ENCODE measurements at places on chromosomes 3 and 15.

- DNase-seq, result no peak
Measured at GRCh38 chr15:95457520-95457919, 873.0 kb upstream of the NR2F2 start.

DNA sequence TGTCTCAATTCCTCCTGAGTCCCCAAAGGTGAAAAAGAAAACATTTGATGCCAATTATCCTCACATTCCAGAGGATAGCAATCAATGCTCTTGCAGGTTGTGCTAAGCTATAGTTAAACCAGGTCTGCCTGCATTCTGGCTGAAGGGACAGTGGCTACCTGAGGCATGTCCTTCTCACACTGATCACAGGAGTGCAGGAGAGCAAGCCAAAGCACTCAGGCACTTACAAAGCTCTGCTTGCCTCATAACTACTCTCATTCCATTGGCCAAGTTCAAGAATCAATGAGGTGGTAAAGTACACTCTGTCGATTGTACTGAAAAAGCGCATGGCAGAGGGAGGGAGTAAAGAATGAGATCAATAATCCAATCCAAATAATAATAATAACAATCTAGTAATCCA is 342.0 kb upstream of the PPP2R3A start:
- DNase-seq, result no peak

DNA sequence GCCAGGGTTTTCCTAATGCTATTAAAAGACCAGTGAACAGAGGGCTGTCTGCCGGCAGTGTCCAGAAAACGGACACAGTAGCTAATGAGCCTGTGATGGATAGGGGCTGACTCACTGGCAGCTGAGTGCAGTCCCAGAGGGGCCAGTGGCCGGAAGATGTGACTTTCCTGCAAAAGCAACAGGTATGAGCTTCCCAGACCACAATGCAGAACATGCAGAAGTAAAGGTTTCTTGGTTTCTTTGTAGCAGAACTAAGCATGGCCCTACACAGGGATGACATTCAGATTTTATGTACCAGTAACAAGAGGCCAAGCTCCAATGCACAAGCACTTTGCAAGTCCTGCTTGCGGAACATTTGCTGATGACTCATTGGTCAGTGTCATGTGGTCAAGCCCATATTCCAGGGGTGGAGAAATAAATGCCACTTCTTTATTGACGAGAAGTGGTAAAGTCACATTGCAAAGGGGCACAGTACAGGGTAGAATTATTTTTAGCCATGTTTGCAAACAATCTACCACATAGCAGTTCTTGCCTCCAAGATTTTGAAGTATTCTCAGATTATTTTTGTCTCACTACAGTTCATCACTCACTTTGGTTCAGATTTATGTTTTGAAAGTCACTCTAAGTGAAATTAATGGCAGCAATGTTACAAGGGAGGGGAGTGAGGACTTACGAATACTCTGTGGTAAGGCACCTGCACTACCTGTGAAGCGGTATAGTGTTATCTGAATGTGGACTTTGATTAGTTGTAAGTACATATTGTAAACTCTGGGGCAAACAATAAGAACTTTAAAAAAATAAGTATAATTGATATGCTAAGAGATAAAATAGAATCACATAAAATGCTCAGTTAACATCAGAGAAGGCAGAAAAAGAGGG is 263.3 kb downstream of the ABHD5 start:
- no peak for DNase-seq

DNA sequence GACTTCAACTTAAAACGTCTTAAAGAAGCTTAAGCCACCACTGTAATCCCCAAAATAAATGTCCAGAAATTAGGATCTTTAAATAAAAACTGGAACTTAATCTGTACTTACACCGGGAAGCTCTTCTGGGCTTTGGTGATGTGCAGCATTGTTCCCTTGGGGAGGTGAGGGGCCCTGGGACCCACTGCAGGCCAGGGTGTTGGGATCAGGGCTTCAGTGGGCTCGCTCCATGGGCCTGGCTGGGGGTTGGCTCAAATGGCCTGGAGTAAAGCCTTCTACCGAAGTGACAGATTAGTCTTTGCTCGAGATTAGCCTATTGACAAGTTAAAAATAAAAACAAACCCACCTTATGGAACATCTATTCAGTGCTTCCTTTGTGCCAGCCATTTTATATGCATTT is 6.1 kb upstream of the RNU6-1 start:
- DNase-seq, result no peak

GRCh38 chr3:98406034-98406433 is 15.6 kb downstream of the OR5K3 start:
- DNase-seq, result no peak

GRCh38 chr3:143648708-143649107 is 199.6 kb downstream of the SLC9A9 start:
- DNase-seq, result no peak

DNA sequence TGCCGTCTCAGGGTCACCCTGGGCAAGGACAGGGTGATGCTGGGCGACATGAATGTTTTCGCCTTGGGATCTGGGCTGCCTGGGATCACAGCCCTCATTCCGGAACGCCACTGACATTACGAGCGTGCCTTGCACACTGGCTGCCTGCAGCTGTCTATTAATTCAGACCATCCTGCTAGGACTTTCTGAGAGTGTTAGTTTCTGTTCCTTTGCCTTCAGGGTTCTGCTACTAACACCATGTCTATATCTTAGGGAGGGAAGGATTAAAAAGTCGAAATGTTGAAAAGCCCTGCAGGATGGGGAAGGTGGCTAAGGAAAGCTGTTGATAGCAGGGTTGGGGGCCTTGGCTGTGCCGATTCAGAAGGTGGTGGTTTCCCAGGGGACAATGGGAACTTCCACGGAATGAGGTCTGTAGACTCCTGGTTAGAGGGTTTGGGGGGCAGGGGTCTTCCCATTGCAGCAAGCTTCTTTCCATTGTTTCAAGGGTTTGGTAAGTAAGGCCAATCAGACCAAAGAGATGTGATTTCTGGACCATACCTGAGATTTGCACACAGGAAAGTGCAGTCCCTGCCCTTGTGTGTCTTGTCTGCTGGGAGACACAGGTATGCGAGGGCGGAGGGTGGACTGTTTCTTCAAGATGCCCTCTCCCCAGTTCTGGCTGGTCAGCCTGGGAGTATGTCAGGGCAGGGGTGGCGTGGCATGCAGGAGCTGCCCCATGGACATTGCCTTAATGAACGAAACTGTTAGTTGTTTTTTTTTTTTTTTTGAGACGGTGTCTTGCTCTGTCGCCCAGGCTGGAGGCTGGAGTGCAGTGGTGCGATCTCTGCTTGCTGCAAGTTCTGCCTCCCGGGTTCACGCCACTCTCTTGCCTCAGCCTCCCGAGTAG is 50.9 kb downstream of the RGMA start:
- DNase-seq, result peak; percentile 38

- no peak for DNase-seq
Measured at GRCh38 chr3:59425942-59426341, 376.1 kb upstream of the CFAP20DC start.

DNA sequence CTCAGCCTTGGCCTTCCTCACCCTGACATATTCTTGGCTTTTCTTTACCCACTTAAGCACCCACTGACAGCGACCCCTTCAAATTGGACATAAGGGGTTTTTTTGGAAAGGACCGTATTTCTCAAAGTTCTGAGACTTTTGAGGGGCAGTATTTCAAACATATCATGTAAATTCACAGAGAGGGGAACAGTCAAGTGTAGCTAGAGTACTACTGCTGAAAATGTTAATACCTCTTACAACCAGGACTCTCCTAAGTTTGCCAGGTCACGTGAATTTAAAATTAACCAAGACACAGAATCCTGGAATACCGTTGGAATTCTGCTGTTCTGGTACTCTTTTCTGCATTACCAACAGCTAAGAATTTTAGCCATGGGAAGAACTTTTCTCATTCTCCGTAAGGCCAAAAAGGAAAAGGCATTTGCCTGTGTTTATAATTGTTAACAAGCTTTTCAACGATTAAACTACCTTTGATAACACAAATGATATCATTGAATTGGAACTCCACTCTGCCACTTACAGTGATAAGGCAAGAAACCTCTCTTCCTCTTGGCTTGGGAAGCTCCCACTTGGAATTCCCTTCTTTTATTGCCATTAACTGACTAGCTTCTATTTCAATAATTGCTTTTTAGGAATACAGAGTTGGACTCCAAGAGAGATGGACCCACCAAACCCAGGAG is 597 bp upstream of the GBE1 start:
- DNase-seq, result no peak

DNA sequence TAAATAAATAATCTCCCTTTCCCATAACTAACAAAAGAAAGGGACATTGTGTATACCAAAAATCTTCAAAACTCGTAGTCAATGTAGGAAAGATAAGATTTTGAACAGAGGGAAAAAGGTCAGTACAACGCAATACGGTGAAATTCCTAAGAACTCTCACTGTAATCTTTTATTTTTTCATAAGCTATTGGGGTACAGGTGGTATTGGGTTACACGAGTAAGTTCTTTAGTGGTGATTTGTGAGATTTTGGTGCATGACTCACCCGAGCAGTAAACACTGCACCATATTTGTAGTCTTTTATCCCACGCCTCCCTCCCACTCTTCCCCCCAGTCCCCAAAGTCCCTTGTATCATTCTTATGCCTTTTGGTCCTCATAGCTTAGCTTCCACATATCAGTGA is 718.0 kb downstream of the TBL1XR1 start:
- DNase-seq, result no peak

GRCh38 chr3:197024881-197025735 is 4.5 kb downstream of the MELTF start:
- DNase-seq, result no peak

GRCh38 chr3:39065197-39065596 is 13.4 kb downstream of the WDR48 start:
- no peak for DNase-seq

DNA sequence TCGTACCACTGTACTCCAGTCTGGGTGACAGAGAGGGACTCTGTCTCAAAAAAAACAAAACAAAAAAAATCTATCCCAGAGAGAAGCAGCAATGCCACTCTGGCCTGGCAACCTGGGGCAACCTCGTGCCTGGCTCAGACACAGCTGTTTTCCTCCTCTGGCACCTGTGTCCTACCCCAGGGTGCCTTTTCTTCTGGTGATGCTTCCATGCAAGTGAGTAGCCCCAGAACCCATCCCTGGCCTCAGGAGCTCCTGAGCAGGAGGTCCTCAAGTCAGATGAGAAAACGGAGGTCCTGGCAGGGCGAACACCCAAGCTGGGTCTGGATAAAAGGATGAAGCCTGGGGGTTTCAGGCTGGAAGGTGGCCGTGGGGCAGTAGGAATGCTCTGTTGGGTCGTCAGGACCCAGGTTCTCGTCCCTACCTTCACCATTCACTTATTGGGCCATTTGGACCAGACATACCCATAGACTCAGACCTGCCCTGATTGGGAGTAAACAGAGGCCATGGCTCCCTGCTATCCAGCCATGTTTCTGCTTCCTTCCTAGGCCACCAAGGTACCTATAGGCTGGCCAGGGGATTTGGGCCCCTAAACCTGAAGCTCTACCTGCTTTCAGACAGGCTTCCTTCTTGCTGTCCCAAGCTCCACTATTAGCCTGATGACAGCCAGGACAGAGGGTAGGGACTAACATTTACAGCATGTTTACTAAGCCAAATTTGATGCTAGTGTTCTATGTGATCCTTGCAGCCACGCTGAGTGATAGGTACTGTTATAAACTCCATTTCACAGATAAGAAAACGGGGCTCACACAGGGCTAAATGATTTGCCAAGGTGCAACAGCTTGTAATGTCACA is 102.2 kb downstream of the DAPK2 start:
- no peak for DNase-seq

DNA sequence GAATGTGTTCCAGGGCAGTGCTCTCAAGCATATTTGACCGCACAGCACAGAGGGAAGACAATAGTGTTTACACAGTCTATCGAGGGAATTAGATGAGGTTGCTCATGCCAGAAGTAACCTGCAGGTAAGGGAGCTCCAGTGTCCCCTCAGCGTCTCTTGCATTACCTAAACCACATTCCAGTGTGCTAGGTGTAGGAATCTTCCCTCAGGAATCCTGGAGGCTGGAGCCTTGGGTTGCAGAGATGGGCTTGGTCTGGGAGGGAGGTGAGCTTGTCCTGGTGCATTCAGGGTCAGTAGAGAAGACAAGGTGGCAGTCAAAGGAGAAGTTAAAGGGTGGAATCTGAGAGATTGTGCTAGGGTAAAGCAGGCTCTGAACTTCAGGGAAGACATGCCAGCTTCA is 56.3 kb downstream of the SOX14 start:
- no peak for DNase-seq

DNA sequence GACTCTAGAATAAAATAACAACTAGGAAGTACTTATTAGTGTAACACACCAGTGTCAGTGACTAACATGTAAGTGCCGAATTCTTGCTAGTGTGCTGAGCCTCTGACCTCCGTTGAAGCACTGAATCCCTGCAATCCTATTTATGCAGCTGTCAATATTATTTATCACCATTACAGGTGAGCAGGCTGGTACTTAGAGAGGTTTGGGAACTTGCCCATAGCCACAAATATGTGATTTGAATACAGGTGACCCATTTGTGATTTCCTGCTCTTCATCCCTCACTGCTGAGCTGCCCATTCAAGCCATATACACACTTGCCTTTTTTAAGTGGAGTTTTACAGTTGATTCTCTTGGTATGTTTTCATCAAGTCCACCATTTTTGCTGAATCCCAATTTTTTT is 12.2 kb downstream of the EIF4E3 start:
- DNase-seq, result no peak

DNA sequence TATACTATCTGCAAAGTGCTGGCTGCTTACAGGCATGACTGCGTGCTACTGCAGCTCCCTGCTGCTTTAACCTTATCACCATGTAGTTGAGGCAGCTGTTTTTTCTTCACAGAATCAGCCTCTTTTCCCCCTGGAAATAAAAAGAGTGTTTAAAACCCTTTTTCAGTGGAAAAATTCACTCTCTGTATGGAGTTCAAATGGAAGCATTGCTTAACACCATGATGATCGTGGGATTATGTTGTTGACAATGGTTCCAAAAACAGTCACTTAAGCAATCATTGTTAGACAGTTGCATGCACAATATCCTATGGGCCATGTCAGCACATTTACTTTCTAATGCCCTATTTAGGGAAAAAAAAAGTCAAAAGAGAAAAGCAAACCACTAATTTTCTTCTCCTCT is 536.4 kb downstream of the UNC13C start:
- DNase-seq, result no peak

DNA sequence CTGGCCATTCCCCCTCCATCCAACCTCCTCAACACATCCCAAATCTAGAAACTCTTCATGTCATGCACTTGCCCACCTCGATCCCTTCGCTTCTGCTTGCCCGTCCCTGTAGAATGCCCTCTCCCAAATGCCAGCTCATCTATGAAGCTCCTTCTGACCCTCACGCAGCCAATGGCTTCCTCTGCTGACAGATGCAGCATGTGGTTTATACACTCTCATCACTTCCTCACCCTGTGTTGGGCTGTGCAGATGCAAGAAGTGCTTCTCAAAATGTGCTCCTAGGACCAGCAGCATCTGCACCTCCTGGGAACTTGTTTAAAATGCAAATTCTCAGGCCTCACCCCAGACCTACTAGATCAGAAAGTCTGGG is 51.7 kb downstream of the SEMA5B start:
- DNase-seq, result no peak

GRCh38 chr15:72033711-72034110 is 84.2 kb downstream of the MYO9A start:
- no peak for DNase-seq

- DNase-seq, result no peak
Measured at GRCh38 chr15:75109021-75109735, 85.8 kb downstream of the PPCDC start.

- no peak for DNase-seq
Measured at GRCh38 chr3:61300006-61300380, 48.7 kb upstream of the FHIT start.

GRCh38 chr3:71722693-71723092 is 2.5 kb downstream of the EIF4E3 start:
- DNase-seq, result no peak

- no peak for DNase-seq
Measured at GRCh38 chr15:28190391-28191174, 91.5 kb upstream of the OCA2 start.

GRCh38 chr3:150762662-150763121 is 277 bp downstream of the SIAH2 start:
- DNase-seq, result no peak

Measured in right forelimb (tissue), 1 donor.